ENCODE measurements at places on chromosomes 4 and X.
A peak's percentile ranks its signal among the peaks of the same experiment; 100 is the strongest.

DNA sequence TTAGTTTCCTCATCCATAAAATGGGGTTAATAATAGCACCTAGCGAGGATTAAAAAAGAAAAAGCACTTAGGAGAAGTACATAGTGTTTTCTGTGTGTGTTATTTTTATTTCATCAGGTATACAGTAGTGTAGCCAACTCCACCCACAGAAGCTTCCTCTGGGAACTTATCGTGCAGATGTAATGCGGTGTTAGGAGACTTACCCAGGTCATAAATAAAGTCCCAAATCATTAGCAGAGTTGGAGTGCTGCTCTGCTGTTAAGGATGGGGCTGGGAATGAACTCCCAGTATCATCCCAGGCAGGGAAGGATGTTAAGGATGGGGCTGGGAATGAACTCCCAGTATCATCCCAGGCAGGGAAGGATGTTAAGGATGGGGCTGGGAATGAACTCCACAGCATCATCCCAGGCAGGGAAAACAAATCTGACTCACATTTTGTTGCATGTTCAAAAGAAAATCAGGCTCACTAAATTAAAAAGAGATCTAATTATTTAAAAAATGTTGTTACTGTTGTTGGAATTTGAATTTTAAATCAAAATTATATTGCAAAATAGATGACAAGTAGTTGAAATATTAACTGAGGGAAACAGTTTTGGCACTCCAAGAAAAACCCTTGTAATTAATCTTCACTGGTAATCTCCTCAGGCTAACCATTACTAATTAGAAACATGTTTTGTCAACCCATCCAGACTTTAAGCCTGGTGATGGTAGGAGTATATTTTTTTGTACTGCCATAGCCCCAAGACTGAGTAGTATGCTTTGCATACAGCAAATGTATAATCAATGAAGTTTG is 10.2 kb upstream of the SFRP2 start:
- no peak for DNase-seq

DNA sequence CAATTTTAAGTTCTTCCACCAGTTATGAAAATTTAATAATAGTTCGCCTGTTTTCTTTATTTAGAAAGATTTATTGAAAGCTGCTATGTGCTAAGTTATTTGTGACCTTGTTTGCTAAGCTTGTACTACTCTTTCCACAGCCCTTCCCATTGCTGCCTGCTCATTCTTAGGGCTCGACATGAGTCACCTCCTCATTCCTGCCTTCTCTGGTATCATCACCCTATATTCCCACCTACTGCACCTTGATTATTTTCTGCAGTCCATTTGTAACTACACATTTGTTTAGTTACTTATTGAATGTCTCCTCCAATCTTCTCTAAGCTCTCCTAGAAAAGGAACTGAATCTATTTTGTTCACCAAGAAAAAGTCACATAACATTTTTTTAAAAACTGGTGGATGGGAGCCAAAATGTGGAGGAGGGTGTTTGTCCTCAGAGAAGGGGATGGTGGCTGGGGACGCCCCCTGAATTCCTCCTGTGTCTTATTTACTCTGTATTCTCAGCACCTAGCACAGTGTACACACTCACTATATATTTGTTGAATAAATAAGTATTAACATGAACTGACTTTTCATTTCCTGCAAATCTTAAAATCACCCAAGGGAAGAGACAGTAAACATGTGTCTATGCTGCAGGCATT is 3.7 kb upstream of the RAB9A start:
- peak; percentile 55 for DNase-seq

- DNase-seq: no peak
Observed at GRCh38 chr4:54742636-54743399, 85.1 kb downstream of the KIT start.

DNA sequence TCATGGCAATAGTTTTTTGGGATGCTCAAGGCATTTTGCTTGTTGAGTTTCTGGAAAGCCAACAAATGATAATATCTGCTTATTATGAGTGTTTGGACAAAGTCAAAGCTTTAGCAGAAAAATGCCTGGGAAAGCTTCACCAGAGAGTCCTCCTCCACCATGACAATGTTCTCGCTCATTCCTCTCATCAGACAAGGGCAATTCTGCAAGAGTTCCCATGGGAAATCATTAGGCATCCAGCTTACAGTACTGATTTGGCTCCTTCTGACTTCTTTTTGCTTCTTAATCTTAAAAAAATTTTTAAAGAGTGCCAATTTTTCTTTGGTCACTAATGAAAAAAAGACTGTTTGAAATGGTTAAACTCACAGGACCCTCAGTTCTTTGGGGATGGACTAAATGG is 136.3 kb downstream of the UBE2K start:
- DNase-seq: no peak

- DNase-seq: no peak
Observed at GRCh38 chr4:140117947-140118346, 36.0 kb downstream of the MAML3 start.

DNA sequence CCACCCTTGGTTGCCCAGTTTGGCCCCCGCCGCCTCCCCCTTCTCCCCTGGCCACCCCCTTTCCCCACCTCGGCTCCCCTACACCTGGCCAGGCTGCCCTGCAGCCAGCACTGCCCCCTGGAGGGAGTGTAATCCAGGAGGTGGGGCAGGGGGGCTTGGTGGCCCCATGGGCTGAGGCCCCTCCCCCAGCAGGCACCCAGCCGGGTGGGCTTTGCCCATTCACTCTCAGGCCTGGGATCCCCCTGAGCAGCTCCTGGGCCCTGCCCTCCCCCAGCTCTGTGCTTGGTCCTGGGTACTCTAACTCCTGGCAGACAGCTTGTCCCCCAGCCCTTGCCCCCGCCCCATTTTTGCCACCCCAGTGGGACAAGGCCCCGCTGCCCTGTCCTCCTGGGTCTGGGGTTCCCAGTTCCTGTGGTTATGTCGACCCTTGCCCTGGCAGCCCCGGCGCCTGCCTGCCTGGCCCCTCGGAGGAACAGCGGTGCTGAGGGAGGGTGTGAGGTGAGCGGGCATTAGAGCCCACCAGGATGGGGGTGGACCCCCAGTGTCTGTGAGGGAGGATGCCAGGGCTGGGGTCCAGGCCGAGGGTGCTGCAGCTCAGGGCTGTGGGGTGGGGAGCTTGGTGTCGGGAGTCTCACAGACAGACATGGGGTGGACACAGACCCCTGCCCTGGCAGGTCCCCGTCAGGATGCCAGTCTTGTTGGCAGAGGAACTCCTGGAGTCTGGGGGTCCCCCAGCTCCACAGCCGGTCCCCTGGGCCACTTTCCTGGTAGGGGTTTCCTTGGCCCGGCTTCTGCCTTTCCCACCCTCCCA is 10.2 kb downstream of the NAT8L start:
- DNase-seq: no peak

GRCh38 chrX:136201601-136202000 is 49.6 kb downstream of the MAP7D3 start:
- no peak for DNase-seq

DNA sequence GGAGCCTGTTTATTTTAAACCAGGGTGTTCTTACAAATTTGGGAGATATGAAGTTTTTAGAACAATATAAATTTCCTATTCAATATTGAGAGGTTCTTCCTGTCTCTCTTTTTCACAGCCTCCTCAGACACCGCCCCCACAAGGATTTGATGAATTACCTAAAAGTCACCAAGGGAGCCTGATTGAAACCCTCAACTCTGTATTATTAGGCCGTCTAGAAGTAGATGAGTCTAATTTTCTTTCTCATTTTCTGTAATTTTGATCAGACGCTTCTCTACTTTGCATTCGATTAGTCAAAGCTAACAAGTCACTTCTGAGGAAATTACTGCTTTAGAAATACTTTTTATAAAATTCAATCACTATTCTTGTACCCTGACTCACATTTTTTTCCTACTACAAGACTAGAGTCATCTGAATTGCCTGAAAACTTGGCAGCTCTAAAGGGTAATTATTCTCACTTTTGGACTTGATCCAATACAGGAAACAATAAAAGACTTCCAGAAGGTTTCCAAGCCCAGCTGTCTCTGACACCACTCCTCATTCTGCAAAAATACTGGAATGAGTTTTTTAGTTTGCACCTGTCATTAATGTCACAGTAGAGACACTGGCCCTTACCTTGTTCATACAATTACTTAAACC is 111.2 kb downstream of the ELOVL6 start:
- peak; percentile 60 for DNase-seq

DNA sequence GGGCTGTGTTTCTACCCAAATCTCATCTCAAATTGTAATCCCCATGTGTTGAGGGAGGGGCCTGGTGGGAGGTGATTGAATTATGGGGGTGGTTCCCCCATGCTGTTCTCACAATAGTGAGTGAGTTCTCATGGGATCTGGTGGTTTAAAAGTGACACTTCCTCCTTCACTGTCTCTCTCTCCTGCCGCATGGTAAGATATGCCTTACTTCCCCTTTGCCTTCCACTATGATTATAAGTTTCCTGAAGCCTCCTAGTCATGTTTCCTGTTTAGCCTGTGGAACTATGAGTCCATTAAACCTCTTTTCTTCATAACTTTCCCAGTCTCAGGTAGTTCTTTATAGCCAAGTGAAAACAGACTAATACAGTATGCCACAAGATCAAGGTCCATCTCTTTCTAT is 70.0 kb upstream of the MSX1 start:
- DNase-seq: no peak

- no peak for DNase-seq
Observed at GRCh38 chrX:106891762-106892460, 11.2 kb downstream of the RIPPLY1 start.

DNA sequence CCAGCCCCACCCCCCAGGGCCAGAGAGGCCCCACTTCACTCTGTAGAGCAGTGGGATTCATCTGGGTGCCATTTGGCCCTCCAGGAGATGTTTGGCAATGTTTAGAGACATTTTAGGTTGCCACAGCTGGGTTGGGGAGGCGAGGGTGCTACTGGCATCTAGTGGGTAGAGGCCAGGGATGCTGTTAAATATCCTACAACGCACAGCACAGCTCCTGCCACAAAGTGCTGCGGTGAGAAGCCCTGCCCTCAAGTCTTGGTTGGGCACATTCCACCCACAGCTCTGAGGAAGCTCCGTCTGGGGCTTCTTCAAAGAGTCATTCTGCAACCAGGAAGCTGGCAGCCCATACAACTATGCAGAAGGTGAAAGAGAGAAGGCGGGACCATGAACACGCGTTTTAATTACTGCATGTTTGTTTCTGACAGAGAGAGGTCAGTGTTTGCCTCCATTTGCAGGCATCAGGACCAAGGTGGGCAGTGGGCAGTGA is 48.1 kb upstream of the FAM9C start:
- DNase-seq: no peak

- DNase-seq: no peak
Observed at GRCh38 chr4:1417522-1418390, 11.5 kb upstream of the NKX1-1 start.

GRCh38 chrX:111447298-111447697 is 35.3 kb upstream of the DCX start:
- DNase-seq: no peak

GRCh38 chrX:29242856-29243255 is 655.6 kb downstream of the IL1RAPL1 start:
- no peak for DNase-seq

GRCh38 chr4:156790866-156791265 is 180.7 kb downstream of the PDGFC start:
- peak; percentile 59 for DNase-seq
